ENCODE measurements at places on chromosomes 13 and 19.

- peak; percentile 21 for DNase-seq
Measured at GRCh38 chr19:3440082-3440481, 40.2 kb downstream of the SMIM24 start.

GRCh38 chr13:111201304-111201940, 86.3 kb downstream of the ARHGEF7 start:
- no peak for DNase-seq

GRCh38 chr13:100815476-100816046, 141.0 kb upstream of the TMTC4 start:
- no peak for DNase-seq

DNA sequence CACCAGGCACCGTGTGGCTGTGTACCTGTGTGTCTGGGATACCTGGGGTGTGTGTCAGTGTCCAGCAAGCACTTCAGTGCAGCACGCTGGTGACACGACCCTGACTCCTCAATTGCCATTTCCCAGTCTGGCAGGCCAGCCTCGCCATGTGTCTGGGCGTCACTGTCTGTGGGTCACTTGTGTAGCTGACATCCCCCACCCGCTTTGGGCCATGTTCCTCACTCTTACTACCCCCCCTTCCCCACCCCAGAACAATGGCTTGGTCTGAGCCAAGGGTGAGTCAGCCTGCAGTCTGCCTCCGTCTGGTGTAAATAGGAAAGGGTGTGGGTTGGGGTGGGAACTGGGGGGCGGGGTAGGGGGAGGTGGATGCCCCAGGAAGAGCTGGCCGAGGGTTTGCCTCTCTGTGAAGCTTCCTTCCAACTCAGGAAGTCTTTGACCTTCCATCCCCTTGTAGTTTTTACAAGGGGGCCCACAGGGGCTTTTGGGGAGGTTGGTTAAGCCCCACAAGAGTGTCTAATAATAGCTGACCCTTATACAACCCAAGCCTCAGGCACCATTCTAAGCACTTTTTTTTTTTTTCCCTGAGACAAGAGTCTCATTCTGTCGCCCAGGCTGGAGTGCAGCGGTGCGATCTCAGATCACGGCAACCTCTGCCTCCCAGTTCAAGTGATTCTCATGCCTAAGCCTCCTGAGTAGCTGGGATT, 17.6 kb downstream of the NOVA2 start:
- no peak for DNase-seq

GRCh38 chr13:23615395-23616081, 45.3 kb downstream of the TNFRSF19 start:
- no peak for DNase-seq

GRCh38 chr13:27997904-27998522, 9.5 kb upstream of the URAD start:
- no peak for DNase-seq

DNA sequence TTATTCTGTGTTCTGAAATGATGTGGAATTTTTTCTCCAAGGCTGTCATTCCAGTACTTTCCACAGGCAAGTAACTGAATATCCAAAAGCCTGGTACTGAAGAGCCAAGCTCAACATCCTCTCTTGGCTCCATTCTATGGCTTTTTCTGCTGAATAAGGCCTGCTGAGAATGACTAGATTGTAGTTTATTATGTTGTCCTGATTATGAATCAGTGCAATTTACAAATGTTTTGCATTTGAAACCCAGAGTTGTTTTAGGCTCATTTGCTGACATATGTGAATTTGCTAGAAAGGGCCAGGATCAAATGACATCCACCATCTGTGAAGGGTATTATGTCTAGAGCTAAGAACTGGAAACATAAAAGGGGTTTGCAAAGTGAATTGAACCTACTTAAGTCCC, 596.6 kb downstream of the KCTD12 start:
- no peak for DNase-seq

- DNase-seq = peak; percentile 27
Measured at GRCh38 chr19:7010722-7011593, 10.3 kb downstream of the MBD3L2B start.

DNA sequence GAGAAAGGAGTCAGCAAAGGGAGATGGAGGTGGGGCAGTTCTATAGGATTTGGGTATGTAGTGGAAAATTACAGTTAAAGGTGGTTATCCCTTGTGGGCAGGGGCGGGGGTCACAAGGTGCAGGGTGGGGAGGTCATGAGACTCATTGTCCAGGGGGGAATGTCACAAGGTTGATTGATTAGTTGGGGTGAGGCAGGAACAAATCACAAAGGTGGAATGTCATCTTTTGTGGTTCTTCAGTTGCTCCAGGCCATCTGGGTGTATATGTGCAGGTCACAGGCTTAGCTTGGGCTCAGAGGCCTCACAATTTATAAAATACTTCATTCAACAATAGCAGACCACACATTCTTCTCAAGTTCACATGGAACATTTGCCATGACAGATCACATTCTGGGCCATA, 109.6 kb downstream of the ATP11A start:
- DNase-seq = no peak

GRCh38 chr13:82522872-82523271, 1359.4 kb downstream of the SLITRK1 start:
- no peak for DNase-seq

- DNase-seq = no peak
Measured at GRCh38 chr19:47615230-47615629, 6.3 kb downstream of the BICRA start.

GRCh38 chr19:51507192-51507591, 5.6 kb upstream of the SIGLEC12 start:
- DNase-seq = no peak

DNA sequence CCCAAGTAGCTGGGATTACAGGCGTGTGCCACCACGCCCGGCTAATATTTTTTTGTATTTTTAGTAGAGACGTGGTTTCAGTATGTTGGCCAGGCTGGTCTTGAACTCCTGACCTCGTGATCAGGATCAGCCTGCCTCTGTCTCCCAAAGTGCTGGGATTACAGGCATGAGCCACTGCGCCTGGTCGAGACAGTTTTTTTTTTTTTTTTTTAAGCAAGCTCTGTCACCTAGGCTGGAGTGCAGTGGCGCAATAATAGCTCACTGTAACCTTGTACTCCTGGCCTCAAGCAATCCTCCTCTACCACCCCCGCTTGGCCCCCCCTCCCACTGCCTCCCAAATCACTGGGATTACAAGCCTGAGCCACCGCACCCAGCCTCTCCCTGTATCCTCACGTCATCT, 6.4 kb upstream of the MAP2K7 start:
- DNase-seq = no peak

GRCh38 chr19:391207-391557, 17.8 kb downstream of the C2CD4C start:
- DNase-seq = no peak

DNA sequence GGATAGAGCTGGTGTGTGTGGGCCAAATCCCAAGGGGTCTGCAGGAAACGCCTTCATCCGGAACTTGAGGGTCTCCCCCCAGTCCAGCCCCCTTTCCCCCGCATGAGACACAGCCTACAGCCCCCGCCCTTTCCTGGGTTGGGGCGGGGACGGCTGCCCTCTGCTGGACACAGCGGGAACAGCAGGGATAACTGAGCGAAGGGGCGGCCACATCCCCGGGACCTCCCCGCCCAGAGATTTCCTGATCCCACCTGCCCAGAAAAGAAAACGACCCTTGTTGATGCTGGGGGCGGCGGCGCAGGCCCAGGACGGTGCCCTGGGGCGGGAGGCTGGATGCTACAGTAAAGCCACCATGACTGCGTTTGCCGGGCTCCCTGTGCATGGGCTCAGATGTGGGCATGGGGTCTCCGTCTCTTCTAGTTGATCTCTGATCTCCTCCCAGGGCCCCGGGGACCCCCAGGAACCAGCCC, 14.2 kb downstream of the ONECUT3 start:
- no peak for DNase-seq

DNA sequence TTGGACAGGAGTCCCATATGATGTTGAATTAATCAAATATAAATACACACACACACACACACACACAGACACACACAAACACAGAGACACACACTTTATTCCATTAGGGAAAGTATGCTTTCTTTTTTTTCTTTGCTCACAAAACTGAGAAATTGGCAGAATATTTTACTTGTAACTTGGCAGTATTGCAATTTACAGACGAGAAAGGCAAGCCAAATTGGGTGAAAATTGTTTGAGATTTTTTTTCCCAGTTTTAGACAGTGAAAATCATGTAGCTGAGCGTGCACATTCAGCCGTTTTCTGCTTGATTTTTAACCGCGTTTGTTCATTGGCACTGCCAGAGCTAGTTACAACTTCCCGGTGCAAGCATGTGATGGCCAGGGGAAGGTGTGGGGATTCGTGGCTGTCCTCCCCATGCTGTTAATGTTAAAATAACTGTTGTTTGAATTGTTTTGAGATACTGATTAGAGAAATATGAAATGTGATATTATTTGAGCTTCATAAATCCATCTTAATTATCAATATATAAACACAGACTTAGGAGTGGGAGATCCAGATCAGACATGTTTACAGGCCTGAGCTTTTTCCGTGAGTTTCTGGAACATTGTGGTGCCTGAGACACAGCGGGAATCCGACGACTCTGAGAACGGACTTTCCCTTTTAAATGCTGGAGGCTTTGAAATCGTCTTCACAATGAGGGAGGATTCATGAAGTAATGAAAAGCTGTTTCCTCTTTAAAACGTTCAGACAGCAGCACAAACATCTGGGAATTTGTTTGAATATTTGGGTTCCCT, 125.5 kb downstream of the KCNRG start:
- DNase-seq = no peak

- DNase-seq = no peak
Measured at GRCh38 chr19:1217366-1217765, 11.8 kb downstream of the STK11 start.

GRCh38 chr13:98509271-98510155, 67.4 kb downstream of the STK24 start:
- DNase-seq = no peak

GRCh38 chr19:58562122-58563033, 4.0 kb upstream of the UBE2M start:
- DNase-seq = no peak

GRCh38 chr19:46745030-46745429, 827 bp upstream of the FKRP start:
- DNase-seq = no peak

- no peak for DNase-seq
Measured at GRCh38 chr13:36750461-36750860, 68.6 kb upstream of the RFXAP start.

DNA sequence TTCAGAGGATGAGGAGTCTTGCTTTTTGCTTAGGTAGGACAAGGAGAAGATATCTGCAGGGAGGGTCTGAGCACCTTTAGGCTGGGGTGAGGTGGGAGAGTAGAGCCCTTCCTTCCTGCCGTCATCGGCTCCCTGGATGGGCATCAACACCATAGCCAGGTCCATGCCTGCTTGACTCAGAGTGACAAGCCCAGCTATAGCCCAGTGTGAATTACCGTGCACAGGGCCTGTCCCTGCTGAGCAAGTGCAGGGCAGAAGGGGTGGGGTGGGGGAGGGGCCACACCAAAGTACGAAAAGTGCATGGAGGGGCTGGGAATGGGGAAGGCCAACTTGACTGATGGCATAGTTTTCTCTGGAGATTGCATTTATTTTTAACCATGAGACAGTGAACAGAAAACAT, 30.3 kb upstream of the RNF113B start:
- no peak for DNase-seq
